ENCODE measurements at places on chromosomes 12 and 14.
A peak's percentile ranks its signal among the peaks of the same experiment; 100 is the strongest.

GRCh38 chr14:34987180-34987579, 4.4 kb downstream of the SRP54 start:
- no peak for DNase-seq

DNA sequence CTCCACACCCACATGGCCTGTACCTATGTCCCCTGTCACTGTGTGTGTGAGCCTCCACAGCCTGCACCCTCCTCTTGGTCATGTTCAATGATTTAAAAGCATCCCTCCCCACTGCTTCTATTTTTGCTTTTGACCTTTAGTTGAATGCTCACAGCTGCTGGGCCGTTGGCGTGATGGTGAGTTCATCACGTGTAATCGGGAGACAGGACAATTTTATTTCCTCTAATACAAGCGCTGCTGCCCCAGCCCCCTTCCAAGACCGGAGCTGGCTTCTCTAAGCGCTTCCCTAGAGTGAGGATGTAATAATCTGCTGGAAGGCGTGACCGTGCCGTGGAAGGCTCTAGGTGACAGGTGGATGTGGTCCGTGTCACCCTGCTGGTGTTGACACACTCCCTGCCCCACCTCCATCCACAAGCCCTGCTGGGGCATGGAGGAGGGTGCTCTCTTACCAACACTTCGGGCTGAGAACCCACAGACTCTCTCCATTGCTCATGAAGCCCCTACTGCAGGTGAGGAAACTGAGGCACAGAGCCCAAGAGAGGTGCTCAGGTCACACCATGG, 25.4 kb downstream of the CCDC85C start:
- DNase-seq: no peak

DNA sequence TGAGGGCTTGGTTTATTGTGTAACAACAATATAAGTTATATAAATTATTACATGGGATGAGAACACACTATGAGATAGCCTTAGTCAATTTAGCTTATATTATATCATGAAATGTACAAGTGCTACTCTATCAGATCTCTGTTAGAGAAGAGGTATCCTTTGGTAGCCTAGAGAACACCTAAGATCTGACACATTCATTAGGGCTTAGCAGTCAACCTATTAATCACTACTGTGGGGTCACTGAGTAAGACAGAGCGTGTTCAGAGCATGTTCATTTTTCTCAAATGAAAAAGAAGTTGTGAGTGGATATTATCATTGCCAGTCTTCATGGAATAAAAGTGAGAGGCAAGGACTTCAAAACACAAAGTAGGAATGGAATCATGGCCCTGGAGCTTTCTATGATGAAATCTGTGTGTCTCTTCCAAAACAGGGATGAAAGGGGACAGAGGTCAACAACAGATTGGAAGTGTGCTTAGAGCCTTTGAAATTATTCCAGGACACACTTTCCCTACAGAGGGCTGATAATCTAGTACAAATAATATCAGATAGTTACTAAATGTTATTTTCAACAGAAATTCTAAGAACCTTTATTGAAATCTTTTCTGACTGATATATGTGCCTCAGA, 114.3 kb downstream of the SLC16A7 start:
- DNase-seq: no peak

DNA sequence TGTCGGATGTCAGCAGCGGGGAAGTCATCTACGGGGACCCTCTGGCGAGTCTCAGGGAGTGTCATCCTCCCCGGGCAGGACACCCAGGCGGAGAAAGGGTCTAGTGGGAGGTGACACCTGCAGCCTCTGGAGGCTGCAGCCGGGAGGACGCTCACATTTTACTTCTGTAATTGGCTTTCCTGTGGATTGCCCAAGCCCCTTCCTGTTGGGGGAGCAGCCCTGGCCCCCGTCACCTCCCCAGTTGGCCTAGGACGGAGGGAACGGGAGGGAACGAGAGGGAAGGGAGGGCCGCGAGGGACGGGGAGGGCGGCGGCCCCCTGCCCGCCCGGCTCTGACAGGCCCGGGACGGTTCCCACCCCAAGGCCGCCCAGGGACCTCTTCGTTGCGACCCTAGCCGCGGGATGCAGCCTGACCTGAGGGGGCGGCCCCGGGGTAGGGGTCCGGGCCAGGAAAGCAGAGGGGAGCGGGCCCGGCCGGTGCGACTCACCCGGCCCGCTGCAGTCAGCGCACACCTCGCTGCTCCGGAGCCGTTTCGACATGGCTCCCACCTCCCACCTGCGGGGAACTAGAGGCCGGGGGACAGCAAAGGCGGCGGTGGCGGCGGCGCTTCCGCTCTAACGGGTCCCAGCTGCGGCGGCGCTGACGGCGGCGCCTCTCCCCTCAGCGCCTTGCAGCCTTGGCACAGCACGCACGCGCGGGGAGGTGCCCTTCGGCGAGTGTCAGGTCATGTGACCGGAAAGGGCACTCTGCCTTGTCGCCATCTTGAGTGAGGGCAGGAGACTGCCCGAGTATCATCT, at the start of gene GIT2:
Gene GIT2, minus strand, starts transcription at position 683 of the 797 bp plus-strand sequence. Its CDS starts 144 bp downstream, at position 539.
- peak; percentile 89 for DNase-seq

GRCh38 chr12:114779186-114779585, 95.2 kb upstream of the TBX3 start:
- no peak for DNase-seq

DNA sequence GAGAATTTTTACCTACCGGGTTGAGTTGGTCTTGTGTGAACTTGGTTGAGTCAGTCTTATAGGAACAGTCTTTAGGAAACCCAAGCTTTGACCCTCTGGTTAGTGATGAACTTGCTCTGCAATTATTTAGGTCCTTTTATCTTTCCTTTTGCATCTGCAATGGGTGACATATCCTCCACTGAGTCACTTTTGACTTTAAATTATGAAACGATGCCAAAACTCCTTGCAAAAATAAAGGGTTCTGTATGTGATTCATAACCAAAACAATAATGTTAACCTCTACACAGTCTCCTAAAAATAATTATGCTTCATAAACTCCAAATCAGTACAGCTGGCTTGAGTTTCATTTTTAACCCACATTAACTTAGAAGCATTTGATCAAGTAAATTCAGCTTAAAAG, 979.4 kb downstream of the GALC start:
- DNase-seq: no peak

GRCh38 chr12:55679691-55680090, 28.0 kb downstream of the ITGA7 start:
- no peak for DNase-seq

- DNase-seq: no peak
Measured at GRCh38 chr12:62279058-62279457, 18.9 kb downstream of the USP15 start.

GRCh38 chr12:122197612-122197966, 5.9 kb upstream of the B3GNT4 start:
- no peak for DNase-seq

DNA sequence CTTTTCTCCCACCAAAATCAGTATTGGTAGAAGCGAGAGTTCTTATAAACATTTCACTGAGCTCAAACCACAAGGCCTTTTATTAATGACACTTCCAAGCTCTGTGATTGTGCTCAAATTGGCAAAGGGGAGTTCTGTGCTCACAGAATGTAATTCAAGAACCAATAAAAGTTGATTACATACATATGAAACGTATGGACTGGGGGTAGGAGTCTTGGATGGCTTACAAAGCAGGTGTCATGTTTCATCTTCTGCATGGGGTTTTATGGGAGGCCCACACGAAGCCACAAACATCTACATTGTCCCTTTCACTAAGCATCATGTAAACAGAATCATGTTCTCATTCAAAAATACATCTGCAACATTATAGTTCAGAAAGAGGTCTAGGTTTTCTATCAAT, 828.3 kb downstream of the VRK1 start:
- DNase-seq: no peak

GRCh38 chr14:103316721-103317121, 17.3 kb upstream of the EIF5 start:
- DNase-seq: no peak

GRCh38 chr12:31016057-31016456, 57.6 kb upstream of the DDX11 start:
- DNase-seq: no peak

- DNase-seq: no peak
Measured at GRCh38 chr12:51056242-51056641, 8.1 kb downstream of the LETMD1 start.

DNA sequence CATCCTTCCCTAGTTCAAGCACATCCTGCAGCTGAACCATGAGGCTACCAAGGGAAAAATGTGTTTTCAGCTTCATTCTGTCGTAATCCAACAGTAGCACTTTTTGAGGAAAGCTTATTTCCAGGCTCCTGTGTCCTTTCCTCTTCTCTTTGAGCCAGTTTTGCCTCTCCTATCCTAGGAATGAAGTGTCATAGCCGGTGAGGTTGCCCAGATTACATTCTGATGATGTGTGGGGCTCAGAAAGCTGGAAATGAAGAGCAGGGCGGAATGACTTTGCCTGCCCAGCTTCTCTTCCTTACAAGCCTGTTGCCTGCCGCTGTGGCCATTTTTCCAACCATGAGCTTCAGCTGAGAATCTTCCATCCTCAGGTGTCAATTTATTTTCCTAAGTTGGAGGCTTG, 381.8 kb downstream of the NUAK1 start:
- no peak for DNase-seq

DNA sequence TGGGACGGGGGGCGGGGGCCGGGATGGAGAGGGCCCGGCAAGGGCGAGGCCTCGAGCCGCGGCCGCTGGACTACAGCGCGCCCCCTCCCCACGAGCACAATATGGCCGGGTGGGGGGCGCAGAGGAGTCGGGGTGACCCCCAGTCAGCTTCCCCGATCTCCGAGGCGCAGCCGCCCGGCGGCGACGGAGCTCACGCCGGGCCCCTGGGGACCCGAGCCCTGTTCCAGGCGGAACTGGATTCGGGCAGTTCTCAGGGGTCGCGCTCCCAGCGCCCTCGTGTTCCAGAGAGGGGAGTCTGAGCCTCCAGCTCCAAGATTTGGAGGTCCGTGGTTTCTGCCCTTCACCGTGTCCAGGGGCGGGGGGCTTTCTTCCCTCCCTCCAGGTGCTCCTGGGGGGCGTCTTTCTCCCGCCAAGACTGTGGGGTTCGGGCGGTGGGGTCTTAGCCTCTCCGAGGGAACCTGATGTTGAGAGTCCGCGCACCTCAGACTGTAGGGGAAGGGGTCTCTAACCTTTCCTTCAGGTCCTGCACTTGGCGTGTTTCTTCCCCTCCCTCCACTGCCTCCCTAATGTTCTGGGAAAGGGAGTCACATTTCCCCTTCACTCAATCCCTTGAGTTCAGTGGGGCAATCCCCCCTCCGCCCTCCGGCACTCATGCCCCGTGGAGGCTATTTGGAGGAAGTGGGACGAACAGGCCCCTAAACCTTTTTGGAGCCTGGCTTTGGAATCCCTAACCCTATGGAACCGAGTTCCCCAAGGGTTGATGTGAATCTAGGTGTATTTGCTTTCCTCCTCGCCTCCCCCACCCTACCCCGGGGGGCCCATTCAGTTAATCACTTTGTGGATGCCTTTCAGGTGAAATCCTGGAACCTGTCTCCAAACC, 584 bp downstream of the ACVR1B start:
- DNase-seq: no peak

DNA sequence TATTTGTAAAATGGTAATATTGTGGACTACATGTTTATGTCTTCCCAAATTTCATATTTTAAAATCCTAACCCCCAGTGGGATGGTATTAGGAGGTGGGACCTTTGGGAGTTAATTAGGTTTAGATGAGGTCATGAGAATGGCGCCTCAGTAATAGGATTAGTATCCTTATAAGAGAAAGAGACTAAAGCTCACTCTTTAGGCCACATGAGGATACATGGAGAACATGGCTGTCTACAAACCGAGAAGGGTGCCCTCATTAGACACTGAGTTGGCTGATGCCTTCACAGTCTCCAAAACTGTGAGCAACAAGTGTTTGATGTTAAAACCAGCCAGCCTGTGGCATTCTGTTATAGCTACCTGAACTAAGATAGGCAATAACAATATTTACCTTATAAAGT, 58.3 kb upstream of the OTOGL start:
- DNase-seq: no peak

DNA sequence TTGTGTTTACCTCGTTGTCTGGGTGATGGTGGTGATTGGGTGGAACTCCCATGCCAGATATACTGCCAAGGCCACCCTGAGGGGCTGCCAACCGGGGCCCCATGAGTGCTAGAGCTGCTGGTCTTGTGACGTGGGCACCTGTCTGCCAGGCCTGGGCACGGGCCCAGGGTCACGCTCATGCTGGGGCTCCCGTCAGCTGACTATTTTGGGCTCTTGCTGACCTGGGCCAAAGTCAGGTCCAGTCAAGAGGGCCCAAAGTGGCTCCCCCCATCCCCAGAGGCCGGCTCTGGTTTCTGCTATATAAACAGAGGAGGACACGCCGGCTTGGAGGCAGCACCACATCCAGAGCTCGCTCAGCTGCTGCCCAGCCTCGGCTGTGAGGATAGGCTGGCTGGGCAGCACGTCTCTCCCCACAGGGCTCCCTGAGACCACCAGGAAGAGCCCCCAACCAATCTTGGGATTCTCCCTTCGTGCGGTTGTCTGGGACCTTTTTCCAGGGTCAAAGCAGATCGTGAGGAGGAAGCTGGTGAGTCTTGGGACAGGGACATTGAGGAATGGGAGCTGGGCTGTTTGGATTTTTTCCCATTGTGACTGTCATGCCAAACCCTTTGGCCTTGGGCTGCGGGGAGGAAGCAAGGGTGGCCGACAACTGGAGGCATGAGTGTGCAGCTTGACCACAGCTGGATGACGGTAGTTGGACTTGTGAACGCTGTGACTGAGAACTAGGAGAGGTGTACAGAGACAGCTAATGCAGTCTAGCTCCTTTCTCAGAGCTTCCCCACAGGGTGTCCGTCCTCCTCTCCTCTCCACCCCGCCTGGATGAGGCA, 7.6 kb upstream of the NR4A1 start:
- no peak for DNase-seq

DNA sequence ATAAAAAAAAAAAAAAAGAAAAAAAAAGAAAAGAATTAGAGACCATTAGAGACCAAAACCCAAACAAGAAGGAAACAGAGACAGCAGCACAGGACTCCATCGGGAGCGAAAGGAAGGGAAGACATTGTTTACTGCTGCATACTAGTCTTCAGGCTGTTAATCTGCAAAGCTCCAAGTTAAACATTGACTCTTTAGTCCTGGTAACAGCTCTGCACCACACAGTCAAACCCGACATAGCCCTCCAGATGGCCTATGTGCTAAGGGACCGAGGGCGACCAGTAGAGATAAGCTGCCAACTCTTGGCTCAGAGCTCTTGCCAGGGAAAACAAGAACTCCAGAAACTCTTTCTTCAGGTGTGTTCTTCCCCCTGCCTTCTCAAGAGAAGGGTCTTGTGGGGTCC, 7.8 kb downstream of the P2RX4 start:
- DNase-seq: no peak

- no peak for DNase-seq
Measured at GRCh38 chr14:24315807-24316596, 4.7 kb downstream of the LTB4R start.

DNA sequence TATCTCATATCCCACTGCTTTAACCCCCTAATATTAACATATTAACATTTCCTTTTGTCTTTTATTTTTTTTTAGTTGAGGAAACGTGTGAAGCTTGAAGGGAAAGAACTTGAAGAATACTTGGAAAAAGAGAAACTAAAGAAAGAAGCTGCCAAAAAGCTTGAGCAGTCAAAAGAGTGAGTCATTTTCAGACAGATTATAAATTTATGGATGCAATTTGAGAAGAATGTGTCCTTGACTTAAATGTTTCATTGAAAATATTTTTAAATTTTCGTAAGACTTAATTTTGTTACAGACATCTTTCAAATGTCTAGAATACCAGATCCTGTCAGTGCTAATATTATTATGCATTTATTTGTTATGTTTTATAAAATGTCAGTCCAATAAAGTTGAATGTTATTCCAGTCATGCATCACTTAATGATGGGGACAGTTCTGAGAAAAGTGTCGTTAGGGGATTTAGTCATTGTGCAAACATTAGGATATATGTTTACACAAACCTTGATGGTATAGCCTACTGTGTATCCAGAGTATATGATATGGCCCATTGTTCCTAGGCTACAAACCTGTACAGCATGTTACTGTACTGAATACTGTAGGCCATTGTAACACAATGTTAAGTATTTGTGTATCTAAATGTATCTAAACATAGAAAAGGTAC, 32.6 kb downstream of the CPSF2 start:
- no peak for DNase-seq
